ENCODE measurements at places on chromosomes 7 and 10.

DNA sequence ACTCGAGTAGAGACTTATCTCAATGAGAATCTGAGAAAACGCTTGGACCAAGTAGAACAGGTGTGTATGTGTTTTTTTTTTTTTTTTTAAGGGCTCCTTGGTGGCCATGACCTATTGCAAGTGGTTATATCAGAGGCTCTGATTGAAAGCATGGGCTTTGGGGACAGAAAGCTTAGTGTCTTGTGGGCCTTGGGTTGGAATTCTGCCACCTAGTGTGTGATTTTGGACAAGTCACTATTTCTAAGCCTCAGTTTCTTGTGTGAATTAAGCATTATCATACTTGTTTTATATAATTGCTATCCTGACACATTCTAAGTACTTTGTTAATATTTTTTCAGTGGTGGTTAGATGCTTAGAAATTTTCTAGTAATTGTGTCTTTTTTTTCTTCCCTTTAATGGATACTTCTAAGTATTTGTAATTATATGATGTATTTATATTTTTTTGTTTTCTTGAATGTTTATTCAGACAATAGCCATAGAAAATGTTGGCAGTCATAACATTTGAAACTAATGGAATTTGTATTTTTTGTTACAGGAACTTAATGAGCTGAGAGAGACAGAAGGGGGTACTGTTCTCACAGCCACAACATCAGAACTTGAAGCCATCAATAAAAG is 33.1 kb downstream of the SMC3 start:
- DNase-seq: no peak

- peak; percentile 57 for DNase-seq
Observed at GRCh38 chr7:117871778-117872538, 1.3 kb downstream of the CTTNBP2 start.

DNA sequence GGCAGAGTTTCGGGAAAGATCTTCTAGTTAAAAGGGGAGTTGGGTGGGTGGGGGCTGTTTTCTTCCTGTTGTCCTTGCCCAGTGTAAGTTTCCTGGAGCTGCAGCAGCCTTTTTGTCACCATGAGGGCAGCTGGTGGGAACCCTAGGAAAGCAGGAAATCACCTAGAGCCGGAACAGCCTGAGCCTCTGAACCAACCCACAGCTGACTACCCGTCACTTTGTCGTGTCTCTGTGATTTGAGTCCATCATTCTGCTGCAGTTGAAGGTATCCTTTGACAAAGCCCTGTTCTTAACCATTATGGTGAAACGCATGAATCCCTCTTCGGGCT is 1.2 kb upstream of the C10orf143 start:
- no peak for DNase-seq

DNA sequence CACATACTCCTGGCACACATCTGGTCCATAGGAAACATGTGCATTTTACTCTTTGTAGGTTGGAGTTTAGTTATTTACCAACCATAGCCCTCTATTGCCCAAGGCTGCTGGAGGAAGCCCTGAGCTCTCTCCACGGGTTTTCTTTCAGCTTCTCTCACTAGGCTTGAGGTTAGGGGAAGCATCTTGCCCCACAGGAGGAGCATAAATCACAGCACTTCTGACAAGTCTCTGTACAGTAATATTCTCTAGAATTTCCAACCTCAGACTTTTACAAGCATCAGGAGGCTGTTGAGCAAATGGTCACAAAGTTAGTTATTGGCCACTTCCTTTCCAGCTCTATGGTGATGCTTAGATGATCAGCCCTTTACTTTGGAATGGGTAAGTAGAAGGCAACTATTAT is 122.9 kb upstream of the GLI3 start:
- no peak for DNase-seq

GRCh38 chr10:44466236-44466635 is 81.3 kb upstream of the CXCL12 start:
- DNase-seq: no peak

GRCh38 chr10:32795598-32796183 is 162.3 kb downstream of the ITGB1 start:
- peak; percentile 3 for DNase-seq

DNA sequence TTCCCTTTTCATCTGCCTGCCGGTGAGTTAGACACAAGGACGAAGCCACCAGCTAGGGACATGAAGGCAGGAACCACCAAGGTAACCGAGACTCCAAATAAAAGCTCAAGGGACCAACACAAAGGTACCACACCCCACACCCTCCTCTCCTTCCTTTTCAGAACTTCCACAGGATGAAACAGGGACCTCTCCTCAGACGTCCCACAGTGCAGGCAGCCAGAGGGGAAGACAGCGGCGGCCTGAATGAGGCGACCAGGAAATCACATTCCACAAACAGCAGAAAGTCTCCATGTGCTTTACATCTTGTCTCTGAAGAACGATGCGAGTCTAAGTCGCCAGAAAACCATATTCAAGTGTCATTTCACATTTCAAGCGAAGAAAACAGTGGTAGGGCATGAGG is 97.8 kb downstream of the DIP2C start:
- no peak for DNase-seq

- DNase-seq: no peak
Observed at GRCh38 chr7:157927313-157927925, 590.6 kb downstream of the DNAJB6 start.

GRCh38 chr10:63383141-63383540 is 82.6 kb downstream of the JMJD1C start:
- no peak for DNase-seq

GRCh38 chr10:11810973-11811372 is 12.2 kb upstream of the PROSER2 start:
- no peak for DNase-seq

GRCh38 chr10:49837685-49838084 is 75.6 kb upstream of the OGDHL start:
- DNase-seq: no peak

- DNase-seq: no peak
Observed at GRCh38 chr10:96411716-96412320, 53.0 kb upstream of the OPALIN start.

GRCh38 chr7:75050501-75050900 is 23.1 kb downstream of the RCC1L start:
- DNase-seq: no peak

DNA sequence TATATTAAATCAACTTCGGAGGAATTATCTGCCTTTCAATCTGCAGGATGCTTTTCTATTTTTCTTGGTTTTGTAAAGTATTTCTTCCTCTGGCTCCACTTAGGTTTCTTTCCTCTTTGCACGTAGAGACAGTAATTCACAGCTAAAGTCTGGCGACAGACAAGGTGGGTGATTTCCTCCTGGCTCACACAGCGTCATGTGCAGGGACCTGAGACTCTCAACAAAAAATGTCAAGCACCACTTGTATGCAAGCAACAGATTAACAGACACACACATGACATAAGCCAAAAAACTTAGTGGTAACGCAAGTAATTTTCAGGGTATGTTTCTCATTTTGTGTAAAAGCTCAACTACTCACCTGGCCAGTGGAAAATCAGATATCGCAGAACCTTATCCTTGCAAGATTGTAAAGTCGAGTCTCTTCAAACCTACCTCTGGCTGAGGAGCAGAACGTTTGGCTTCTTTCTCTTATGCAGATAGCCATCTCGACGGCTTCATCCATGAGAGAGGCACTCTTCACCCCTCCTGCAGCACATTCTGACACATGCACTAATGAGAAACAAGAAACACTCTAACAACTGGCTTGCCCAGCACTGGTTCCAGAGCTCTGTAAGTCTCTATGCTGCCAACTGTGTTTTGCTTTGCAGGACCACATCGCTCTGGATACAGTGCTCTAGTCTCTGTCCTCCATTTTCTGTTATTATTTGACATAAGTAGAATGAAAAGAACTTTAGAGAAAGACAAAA is 188.0 kb downstream of the CDCA7L start:
- DNase-seq: no peak

DNA sequence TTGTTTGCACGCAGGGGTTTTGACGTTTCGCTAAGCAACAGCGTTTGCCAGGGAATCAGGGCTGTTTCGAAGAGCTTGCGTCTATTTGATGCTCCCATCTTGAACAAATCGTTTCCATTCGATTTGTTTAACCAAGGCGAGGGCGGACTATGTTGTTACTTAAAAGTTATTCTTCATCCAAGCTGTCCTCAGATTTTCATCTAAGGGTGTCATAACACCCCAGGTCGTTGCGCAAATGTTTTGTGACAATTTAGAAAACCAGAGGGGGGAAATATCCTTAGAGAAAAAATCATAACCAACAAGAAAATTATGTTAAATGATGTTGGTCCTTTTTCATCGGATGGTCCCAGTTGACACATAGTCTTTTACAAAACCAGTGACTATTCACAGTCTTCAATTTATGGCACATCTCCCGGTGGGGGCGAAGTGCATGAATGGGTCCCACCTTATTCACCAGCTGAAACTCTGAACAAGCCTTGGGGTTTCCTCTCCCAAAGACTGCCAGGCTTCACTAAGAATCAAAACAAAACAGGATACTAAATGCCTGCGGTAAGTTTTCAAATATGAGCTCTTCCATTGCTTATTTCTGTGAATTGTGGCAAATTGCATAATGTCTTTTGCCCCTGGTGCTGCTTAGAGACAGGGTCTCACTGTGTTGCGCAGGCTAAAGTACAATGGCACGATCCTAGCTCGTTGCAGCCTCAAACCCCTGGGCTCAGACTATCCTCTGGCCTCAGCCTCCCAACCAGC is 109.9 kb downstream of the REEP3 start:
- peak; percentile 62 for DNase-seq

DNA sequence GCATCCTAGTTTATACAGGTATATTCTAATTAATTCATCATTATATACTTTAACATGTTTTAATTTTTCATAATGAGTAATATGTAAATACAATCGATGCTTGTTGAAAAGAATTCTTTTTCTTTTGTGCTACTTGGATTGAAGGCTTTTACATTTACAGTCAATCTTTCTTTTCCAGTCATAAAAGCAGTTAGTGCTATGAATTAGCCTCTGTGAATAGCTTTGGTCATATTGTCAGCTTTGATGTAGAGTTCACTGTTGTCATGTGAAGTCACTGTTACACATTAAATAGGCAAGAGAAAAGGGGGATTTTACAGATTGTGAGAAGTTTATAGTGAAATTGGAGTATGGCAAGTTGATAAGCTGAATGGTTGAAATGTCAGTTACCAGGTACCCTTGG is 103.3 kb upstream of the FAM133B start:
- no peak for DNase-seq

DNA sequence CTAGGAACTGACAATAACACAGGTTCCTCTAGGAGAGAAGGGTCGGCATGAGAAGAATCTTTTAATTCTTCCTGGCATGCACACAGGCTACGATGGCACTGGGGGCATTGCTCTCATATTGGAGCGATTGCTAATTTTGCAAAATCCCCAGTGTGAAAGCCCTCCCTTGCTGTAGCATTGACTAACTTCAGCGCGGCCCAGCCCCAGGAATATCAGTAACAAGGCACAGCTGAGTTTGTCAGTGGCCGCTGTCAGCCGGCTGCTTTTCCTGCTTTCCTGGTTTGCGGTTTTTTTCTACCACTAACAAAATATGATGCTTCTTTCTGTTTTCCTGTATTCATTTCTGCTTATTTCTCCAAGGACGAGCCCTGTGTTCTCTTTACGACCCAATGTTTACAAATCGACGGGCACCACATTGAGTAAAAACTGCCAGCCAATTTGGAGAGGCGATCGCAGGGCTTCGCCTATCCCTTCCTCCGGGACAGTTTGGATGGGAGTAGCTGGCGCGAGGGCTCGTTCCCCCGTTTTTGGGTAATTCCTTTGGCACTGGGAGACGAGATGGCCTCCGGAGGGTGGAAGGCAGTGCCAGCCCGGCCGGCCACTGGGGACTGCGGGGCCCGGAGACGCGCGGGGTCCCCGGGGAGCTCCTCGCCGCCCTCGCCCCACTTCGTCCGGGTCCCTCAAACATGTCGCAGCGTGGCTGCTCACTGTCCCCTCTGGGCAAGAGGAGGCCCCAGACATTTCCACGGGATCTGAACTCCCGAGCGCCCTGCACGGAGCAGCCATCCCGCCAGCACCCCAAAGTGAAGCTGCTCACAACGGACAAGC is 967 bp downstream of the ADARB2 start:
- no peak for DNase-seq

GRCh38 chr10:66882271-66882670 is 43.6 kb upstream of the LRRTM3 start:
- DNase-seq: no peak

- DNase-seq: no peak
Observed at GRCh38 chr10:95782318-95782717, 26.4 kb downstream of the ENTPD1 start.

DNA sequence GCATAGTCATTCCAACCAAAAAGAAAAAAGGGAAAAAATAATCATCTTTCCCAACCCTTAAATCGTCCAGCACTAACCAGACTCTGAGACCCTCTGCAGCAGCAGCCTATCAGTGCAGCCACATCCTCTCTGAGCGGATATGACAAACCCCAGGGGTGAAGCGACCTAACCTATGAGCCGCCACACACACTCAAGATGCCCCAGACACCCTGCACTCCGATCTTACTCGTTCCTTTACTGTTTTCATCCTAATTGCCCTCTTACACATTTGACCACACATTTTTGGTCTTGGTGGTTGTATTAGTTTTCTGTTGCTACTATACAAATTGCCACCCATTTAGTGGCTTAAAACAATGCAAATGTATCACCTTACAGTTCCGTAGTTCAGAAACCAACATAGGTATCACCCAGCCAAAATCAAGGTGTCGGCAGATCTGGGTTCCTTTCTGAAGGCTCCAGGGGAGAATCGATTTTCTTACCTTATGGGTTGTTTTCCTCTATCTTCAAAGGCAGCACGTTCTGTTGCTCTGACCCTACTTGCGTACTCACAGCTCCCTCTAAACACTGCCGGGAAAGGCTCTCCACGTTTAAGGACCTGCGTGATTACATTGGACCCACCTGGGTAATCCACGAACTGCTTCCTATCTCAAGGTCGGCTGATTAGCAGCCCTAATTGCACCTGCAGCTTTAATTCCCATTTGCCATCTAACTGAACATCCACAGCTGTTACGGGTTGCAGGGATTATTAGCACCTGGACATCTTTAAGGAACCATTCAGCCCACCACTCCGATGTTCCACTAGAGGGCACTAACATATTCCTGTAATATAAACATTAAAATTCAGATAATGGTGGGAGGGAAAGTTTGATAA is 37.3 kb upstream of the PRSS1 start:
- peak; percentile 49 for DNase-seq

GRCh38 chr10:43395571-43396060 is 13.4 kb downstream of the HNRNPF start:
- no peak for DNase-seq

- peak; percentile 6 for DNase-seq
Observed at GRCh38 chr10:132162021-132162531, 24.7 kb upstream of the DPYSL4 start.

DNA sequence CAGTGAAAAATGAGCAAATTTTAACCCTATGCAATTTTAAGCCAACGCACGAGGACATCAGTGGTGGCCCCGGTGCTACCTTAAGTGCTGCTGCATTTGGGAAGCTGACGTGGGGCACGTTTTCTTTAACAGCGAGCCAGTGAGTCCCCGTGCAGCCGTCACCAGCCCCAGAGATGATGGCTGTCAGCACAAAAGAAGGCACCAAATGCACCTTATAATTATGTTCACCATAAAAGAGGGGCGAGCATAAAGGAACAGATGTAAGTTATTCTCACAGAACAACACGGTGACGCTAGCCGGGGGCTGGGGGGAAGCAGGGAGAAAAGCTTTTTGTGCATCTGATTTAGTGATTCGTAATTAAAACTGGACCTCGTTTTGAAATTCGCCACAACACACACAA is 260.1 kb downstream of the DNAJB6 start:
- no peak for DNase-seq
